ENCODE measurements at places on chromosomes 1 and 21.

- DNase-seq: no peak
Measured at GRCh38 chr1:42732126-42732680, 7.8 kb downstream of the CLDN19 start.

- no peak for DNase-seq
Measured at GRCh38 chr1:185432948-185433347, 115.9 kb upstream of the IVNS1ABP start.

GRCh38 chr21:24131056-24131455 is 1476.2 kb downstream of the MRPL39 start:
- no peak for DNase-seq

DNA sequence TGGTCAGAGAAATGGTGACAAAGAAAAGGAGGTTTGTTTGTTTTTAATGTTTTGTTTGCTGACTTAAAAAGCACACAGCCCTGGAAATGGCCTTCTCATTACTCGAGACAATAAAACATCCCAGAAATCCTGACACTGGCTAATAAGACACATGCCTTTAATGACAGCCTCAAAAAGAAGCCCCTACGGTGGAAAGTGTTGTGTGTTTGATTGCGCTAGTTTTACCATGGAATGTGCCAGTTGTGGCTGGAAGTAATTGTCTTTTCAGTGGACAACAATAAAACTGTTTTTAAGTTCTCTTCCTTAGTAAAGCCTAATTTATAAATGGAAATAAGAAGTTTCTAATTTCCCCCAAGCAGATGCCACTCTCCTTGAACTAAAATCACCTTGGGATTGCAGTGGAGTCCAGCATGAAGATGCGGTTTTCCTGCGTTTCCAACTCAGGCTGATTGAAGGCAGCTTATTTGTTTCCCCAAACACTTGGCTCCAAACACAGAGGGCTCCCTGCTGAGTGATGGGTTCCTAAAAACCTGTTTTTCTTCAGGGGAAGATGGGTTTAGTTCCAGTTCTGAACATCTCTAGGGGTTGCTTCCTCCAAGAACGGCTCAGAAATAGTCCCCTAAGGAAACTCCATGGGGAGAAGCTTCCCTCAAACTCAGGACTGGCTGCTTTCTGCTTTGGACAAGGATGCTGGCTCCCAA is 54.3 kb downstream of the CD247 start:
- no peak for DNase-seq

- DNase-seq: no peak
Measured at GRCh38 chr1:68255301-68255700, 23.0 kb upstream of the WLS start.

DNA sequence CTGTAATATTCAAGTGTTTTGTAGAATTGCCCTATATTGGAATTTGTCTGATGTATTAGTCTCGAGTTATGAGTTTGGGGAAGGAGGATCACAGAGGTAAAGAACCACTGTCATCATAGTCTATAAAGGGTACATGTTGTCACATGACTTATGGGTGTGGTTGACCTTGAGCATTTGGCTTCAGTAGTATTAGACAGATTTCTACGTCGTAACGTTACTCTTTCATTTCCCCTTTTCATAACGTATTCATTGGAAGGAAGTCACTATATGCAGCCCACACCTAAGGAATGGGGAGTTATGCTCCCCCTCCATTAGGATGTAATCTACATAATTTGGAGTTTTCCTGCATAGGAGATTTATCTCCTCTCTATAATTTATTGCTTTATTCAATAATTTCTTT is 110.1 kb upstream of the VAV3 start:
- no peak for DNase-seq

- DNase-seq: peak; percentile 7
Measured at GRCh38 chr1:188386161-188386560, 1557.4 kb downstream of the PLA2G4A start.

DNA sequence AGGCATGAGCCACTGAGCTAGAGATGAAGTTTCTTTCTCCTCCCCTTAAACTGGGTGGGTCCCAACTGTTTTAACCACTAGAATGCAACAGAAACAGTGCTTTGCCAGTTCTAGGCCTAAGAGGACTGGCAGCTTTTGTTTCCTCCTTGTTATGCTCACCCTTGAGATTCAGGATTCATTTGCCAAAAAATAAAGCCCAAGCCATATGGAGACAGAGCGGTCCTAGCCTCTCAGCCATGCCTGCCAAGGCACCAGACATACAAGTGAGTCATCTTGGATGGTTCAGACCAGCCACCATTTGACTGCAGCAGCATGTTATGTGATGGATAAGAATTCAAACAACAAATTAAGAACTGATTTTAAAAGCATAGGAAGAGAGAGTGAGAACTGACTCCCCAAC is 38.1 kb upstream of the STUM start:
- DNase-seq: peak; percentile 30

DNA sequence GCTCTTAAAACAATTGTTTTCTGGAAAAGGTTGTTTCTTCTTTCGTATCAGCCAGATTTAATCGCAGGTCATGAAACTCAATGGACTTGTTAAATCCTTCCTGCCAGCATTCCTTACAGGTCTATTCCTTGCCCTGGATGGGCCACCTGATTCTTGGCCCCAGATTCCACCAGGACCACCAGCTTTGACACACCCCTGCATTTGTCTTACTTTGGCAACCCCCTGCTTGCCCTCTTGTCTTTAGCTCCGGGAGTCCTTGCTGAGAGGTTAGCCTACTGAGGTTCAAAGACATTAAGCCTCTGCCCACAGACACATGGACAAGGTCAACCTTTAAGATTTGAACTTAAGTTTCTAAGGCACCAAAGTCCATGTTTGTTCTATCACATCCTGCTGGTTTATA is 27.1 kb upstream of the DAB1 start:
- DNase-seq: no peak

GRCh38 chr21:31938330-31939301 is 65.8 kb downstream of the HUNK start:
- no peak for DNase-seq

GRCh38 chr1:85134583-85135391 is 66.0 kb downstream of the SYDE2 start:
- DNase-seq: peak; percentile 87

DNA sequence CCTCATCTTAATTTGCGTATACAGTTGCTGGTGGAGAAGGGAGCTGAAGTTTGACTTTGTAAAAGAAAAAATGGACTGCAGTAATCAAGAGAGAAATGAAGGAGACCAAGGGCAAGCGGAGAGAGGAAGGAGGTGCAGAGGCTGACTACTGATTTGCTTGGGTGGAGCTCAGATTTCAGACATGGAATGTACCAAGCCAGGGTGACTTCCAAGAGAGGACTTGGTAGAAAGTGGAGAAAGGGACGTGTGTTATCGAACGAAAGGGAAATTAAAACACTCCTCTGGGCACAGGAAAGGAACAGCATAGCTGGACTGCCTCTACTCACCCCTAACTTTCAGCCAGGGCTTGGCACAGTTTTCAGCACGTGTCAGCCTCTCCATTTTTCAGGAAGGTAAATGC is 15.1 kb upstream of the HEATR1 start:
- no peak for DNase-seq

GRCh38 chr21:36075171-36075570 is 5.3 kb downstream of the CBR1 start:
- no peak for DNase-seq

GRCh38 chr1:167878372-167879160 is 35.4 kb downstream of the ADCY10 start:
- no peak for DNase-seq

DNA sequence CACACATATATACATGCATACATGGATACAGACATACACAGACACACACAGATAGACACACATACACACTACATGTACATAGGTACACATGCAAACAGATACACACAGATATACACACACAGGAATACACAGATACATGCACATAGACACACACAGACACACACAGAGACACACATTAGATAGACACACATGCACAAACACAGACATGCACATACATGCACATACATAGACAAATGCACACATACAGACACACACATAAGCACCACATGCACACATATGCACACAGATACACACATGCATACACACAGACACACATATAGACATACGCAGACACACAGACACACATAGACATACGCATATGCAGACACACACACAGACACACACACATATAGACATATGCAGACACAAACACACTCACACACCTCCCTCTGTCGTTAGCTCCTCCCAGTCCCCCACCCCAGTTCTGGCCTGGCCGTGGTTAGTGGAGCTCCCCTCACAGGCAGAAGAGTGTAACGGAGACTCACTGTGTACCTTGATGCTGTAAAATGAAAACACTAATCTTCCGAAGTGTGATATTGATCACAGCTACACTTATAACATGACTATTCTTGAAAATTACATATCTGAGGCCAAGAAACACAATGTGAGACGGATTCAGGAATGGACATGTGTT is 7.6 kb downstream of the UBASH3A start:
- no peak for DNase-seq

GRCh38 chr1:231674575-231674974 is 48.0 kb downstream of the DISC1 start:
- no peak for DNase-seq

- peak; percentile 53 for DNase-seq
Measured at GRCh38 chr1:172040466-172040865, 199.2 kb downstream of the DNM3 start.

GRCh38 chr1:234611225-234611846 is 1.4 kb upstream of the IRF2BP2 start:
- peak; percentile 87 for DNase-seq

DNA sequence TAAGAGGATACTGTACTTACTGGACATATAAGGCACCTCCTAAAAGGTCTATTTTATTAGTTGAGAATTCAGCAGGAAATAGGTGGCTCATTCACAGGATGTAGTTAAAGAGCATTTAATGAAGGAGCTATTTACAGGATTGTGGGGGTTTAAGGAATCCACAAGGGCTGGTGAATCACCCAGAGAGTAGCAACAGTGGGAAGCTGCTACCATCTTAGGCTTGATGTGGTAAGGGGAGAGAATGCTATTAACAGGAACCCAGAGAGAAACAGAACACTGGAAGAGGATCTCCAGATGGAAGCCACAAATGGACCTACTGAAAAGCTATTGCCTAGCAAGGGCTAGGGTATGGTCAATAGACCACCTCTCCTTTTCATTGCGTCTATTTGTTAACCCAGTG is 52.0 kb upstream of the COL11A1 start:
- DNase-seq: peak; percentile 11

DNA sequence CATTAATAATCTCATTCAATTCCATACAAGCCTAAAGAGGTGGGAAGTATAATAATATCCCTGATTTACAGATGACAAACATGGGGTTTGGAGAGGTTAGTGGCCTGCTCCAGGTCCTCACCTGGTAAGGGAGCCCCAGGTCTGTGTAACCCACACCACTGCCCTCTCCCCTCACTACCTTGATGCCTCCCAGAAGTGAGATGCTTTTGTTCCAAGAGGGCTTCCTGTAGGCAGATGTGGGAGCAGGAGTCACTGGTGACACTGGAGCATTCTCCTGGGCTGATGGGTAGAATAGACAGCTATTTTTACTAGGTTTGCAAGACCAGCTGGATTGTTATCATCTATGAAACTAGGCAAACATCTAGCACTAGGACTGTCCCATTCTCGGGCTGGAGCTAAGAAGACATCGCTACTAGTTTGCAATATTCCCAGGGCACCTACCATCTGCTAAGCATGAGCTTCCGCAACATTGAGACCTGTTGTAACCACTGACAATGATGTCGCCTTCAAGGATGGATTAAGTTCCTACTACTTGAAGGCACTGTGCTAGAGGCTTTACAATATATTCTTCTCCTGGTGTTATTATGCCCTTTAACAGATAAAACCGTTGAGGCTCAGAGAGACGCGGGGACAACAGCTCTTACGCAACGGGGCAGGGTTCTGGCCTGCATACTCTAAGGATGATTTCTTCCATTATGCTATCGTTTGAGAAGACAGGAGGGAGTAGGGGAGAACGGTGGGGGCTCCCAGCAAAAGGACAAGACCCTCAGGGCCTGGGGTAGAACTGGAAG is 35.0 kb downstream of the BATF3 start:
- no peak for DNase-seq

DNA sequence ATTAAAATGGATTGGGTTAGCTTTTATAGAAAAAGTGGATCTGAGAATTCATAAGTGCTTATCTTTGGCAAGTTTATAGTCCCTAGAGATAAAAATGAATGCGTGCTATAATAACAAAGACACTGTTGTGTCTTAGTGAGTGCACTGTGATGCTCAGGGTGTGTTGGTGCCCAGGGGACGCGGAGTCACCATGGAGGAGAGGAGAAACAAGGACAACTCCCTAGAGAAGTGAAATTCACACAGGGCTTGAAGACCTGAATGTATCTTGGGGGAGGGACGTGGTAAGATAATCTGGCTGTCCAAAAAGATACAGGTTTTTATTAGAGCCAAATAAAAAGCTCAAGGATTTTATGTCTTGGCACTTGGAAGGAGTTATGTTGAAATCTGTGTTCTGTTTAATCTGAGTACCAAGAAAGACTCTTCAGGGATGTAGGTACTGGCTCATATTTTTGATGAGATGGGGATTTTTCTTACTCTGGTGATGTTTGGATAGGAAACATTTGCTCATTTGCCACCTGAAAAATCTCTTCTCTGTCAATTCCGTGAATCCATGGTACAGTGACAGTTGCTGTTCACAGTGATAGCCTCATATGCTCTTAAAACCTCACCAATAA is 9.6 kb downstream of the SMYD2 start:
- DNase-seq: no peak

DNA sequence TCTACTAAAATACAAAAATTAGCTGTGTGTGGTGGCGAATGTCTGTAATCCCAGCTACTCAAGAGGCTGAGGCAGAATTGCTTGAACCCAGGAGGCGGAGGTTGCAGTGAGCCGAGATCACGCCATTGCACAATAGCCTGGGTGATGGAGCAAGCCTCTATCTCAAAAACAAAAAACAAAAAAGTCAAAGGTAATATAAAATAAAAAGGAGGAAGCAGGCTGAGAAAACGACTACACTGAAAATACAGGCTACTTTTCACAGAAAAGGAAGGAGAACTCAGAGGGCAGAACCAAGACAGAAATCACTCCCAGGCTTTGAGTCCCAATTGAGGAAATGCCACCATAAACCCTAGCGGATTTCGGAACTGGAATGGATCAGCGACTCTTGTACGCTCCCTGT is 5.9 kb upstream of the A3GALT2 start:
- peak; percentile 41 for DNase-seq

- no peak for DNase-seq
Measured at GRCh38 chr1:10267921-10268320, 57.6 kb downstream of the KIF1B start.

- no peak for DNase-seq
Measured at GRCh38 chr1:15283526-15283925, 36.5 kb downstream of the FHAD1 start.

DNA sequence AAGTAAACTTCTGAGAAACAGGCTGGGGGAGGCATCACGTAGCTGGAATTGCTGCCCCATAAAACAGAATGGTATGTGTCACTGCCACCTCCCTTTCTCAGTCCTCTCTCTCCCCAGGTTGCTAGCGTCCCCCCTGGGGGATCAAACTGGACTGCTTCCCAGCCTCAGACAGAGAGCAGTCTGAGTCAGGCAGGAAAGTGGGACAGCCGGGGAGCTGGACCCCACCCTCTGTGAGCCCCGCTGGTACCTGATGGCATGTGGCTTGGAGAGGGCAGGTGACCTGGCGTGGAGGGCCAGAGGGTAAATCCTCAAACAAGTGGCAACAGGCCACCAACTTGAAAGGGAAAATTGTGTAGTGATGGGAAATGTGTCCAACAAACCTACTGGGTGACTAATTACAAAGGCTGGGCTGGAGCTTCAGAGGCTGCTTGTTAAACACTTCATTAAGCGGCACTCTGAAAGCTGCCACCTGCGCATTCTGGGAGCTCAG is 1.0 kb upstream of the SFN start:
- DNase-seq: no peak
